ENCODE measurements at places on chromosomes 1 and 21. TPM values are rescaled to one million over a fixed set of nuclear protein-coding genes. Genes with fewer than 3 reads are reported as not detected.

Gene ELF3
- total RNA-seq: 0.17 TPM

Gene ARHGEF10L
- total RNA-seq: 13.1 TPM

DNA sequence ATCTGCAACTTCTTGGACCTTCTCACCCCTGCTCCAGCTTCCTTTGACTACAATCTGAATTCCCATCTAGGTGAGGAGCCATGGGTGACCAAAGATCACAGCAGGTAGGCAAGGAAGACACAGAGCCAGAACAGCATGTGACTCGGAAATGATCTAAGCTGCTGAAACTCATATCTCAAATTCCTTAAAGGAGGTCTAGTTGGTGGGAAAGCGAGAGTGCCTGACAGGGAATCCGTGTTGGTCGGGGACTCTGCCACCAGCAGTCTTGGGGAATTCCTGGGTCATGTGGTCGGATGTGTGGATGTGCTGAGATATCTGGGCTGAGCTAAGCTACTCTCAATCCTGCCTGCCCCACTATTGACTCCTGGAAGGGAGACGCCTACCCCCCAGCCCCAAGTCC, 3.2 kb upstream of the NUAK2 start:
- peaks cover under 1% of the 10 kb centered on the region for H3K36me3 ChIP-seq
- no peak overlapping the region for H3K4me3 ChIP-seq
- H3K27ac ChIP-seq: no peak overlapping the region

GRCh38 chr1:206512851-206513180, 5.5 kb downstream of the RASSF5 start:
- H3K27ac ChIP-seq: peak overlapping the region; percentile 46
- H3K4me1 ChIP-seq: peaks cover 24% of the 10 kb centered on the region
- no peaks in the 10 kb centered on the region for H3K36me3 ChIP-seq
- H3K4me3 ChIP-seq: no peak overlapping the region

DNA sequence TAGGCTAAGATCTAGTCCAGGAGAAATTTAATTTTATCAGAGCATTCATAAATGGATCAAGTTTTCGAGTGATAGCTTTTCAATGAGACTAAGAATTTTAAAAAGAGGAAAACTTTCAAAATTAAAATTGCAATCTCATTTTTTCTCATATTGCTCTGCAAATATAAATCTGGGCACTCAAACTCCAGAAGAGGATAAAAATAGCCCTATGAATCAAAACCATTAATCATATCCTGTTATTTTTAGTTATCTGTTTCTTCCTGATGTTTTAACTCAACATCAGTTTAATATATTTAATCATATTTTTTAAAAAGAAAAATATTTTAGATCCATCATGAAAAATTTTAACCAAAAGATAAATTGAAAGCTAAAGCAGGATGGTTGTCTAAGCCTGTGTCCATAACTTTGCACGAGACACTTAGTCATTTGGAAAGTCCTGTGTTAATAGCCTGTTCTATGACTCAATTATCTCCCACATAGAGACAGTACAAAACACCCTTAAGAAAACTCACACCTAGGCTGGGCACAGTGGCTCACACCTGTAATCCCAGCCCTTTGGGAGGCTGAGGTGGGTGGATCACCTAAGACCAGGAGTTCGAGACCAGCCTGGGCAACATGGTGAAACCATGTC, 17.1 kb upstream of the PRRC2C start:
- no peaks in the 10 kb centered on the region for H3K36me3 ChIP-seq
- no peak overlapping the region for H3K27ac ChIP-seq
- peak; percentile 63 for DNase-seq
- H3K4me3 ChIP-seq: no peak overlapping the region
- H3K27me3 ChIP-seq: no peaks in the 10 kb centered on the region

DNA sequence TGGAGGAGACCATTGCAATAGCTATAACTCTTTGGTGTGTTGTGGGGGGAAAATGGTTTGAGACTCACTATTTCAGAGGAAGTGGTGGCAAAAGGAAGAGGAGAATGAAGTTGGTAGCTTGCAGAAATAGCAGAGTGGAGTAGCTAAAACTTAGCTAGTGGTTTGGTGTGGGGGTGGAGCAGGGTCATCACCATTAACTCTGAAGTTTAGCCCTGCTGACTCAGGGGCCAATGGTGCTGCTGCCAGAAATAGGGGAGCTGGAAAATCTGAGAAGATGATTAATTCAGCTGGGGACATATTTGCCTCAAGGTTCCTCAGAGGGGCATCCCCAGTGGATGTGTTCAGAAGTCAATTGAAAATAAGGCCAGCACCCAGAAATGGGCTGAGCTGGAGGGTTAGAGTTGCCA, 65.4 kb downstream of the RUNX1 start:
- peaks cover 10% of the 10 kb centered on the region for H3K4me1 ChIP-seq
- H3K36me3 ChIP-seq: no peaks in the 10 kb centered on the region
- no peak overlapping the region for H3K4me3 ChIP-seq
- H3K27ac ChIP-seq: peak overlapping the region; percentile 72
- DNase-seq: peak; percentile 43
- no peaks in the 10 kb centered on the region for H3K27me3 ChIP-seq

GRCh38 chr1:237891266-237891665, 544 bp upstream of the ZP4 start:
- no peak overlapping the region for H3K27ac ChIP-seq
- no peaks in the 10 kb centered on the region for H3K27me3 ChIP-seq
- no peak overlapping the region for H3K4me3 ChIP-seq

Data from fibroblast of lung (primary cell).